Effector memory CD8-positive, alpha-beta T cell (primary cell): ENCODE measurements at places on chromosomes 6 and 20.
A peak's percentile ranks its signal among the peaks of the same experiment; 100 is the strongest.

DNA sequence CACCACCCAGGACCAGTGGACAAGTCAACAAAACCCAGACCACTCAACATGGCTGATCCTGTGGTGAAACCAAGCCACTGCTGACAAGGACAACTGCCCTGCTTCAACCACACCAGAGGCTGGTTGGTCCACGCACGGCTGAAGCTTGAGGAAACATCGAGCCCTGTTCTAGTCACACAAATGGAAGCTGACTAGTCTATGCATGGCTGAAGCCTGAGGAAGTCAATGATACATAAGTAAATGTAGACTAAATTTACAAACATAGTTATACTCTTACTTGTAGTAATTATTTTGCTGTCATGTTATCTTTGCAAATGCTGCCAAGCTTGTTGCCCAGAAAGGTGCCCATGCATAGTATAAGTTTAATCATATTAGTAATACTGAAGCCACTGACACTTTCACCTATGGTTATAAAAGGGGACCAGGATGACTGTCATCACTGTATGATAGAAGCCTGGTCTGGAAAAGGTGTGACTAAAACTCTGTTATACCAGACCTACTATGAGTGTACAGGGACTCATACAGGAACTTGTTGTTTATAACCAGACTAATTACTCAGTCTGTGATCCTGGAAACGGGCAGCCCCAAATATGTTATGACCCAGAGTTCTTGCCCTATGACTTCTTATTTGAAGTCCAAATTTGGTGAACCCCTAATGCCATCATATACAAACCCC lies 5.6 kb downstream of the IL22RA2 start:
- H3K27me3 ChIP-seq, result no peaks in the 10 kb centered on the region
- peaks cover 27% of the 10 kb centered on the region for H3K4me1 ChIP-seq
- DNase-seq, result no peak

DNA sequence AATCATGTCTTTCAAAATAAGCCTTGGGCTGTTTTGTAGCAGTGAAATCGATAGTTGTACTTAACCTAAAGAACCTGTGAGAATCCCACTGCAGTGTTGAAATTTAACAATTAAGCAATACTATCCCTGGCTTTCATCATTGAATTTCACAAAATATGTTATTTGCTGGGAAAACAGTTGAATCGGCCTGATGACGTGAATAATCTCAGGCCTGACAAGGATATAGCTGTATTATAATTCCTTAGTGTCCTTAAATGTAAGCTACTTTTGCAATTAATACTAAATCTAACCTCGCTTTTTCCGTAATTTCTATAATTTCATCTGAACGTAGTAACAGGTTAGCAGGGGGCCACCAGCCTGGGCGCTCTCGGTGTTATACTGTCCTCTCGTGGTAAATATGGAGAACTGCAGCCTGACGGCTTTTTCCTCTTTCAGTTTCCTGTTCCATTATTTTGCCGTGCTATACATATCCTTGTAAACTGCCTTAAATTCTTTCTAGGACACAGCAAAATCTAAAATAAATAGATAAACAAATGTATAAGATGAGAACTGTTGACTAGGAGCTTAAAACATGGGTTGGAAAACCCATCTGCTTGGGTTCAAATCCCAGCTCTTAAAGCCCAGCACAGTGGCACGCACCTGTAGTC lies 24.0 kb downstream of the MTFR2 start:
- H3K27ac ChIP-seq, result peak overlapping the region; percentile 81
- H3K27me3 ChIP-seq, result no peaks in the 10 kb centered on the region
- peak; percentile 68 for DNase-seq

GRCh38 chr6:56555438-56555872 lies 87.2 kb downstream of the DST start:
- no peak for DNase-seq
- no peaks in the 10 kb centered on the region for H3K4me1 ChIP-seq
- no peak overlapping the region for H3K27ac ChIP-seq
- H3K27me3 ChIP-seq, result no peaks in the 10 kb centered on the region
- no peaks in the 10 kb centered on the region for H3K36me3 ChIP-seq
- H3K4me3 ChIP-seq, result no peak overlapping the region

- H3K4me1 ChIP-seq, result no peaks in the 10 kb centered on the region
- peaks cover 26% of the 10 kb centered on the region for H3K27me3 ChIP-seq
- H3K4me3 ChIP-seq, result no peak overlapping the region
- H3K36me3 ChIP-seq, result no peaks in the 10 kb centered on the region
- no peak for DNase-seq
Observed at GRCh38 chr6:151652325-151652724, 155.2 kb upstream of the ESR1 start.

GRCh38 chr20:21901470-21902275 lies 196.2 kb downstream of the PAX1 start:
- H3K36me3 ChIP-seq, result no peaks in the 10 kb centered on the region
- H3K27ac ChIP-seq, result no peak overlapping the region
- no peak for DNase-seq
- H3K4me1 ChIP-seq, result no peaks in the 10 kb centered on the region
- no peak overlapping the region for H3K4me3 ChIP-seq

DNA sequence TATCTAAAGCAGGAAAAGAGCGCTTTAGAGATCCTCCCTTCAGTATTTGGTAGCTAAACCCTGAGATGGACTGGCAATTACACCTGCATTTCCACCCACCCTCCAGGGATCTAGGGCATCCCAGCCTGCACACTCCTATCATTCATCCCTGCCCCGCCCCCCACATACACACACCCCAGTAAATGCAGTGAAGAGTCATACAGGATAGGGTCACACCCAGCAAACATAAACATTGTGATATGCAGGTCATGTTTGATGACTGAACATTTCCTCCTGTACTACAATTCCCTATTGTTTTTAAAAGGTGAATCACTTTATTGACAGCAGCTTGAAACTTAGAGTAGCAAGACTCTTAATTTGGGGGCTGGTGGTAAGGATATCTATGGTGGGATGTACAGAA lies 112.9 kb downstream of the FOXO3 start:
- no peak for DNase-seq
- peak overlapping the region; percentile 65 for H3K27ac ChIP-seq
- peaks cover 50% of the 10 kb centered on the region for H3K4me1 ChIP-seq
- no peaks in the 10 kb centered on the region for H3K27me3 ChIP-seq
- no peak overlapping the region for H3K4me3 ChIP-seq

GRCh38 chr6:142857796-142858555 lies 87.0 kb downstream of the HIVEP2 start:
- peak overlapping the region; percentile 82 for H3K4me3 ChIP-seq
- no peaks in the 10 kb centered on the region for H3K27me3 ChIP-seq
- H3K4me1 ChIP-seq, result peaks cover 59% of the 10 kb centered on the region
- peaks cover 12% of the 10 kb centered on the region for H3K36me3 ChIP-seq
- peak overlapping the region; percentile 92 for H3K27ac ChIP-seq

DNA sequence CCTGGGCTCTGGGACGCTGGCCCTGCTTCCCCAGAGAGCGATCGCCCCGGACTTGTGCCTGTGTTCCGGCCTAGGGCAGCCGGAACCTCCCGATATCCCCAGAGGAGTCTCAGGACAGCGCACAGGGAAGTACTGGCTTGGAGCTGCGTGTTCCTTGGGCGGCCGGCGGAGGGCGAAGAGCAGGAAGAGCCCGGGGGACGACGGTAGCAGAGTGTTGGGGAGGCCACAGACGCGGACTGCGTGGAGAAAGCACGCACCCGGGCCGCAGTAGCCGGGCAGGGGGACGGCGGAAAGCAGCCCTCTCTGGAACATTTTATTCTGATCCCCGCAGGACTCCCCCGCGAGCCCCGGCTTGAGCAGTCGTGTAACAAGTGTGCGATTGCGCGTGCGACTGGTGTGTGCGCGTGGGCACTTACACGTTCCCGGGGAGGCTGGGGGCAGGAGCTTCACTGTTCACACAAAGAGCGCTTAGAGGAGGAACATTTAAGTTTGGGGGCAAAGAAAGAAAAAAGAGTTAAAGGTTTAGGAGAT lies 36.1 kb downstream of the NCR2 start:
- H3K27me3 ChIP-seq, result peaks cover 96% of the 10 kb centered on the region
- H3K4me3 ChIP-seq, result peak overlapping the region; percentile 64

DNA sequence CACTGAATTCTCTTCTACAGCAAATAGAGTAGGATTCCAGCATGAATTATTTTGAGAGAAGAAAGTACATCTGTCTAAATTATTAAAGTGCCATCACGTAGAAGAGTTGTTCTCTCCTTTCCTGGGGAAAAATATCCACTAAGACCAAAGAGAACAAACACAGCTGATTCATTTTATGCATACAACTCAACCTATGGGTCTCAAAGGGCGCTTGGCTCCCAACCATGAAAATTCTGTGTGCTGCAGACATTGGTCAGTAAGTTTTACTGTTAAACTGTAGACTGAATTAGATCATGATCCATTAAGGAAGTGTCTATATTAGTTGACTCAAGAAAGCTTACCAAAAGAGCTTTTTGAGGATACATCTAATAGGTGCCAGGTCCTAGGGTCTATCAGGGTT lies 83.5 kb downstream of the FRK start:
- H3K27ac ChIP-seq, result no peak overlapping the region
- DNase-seq, result no peak
- H3K4me1 ChIP-seq, result no peaks in the 10 kb centered on the region
- no peak overlapping the region for H3K4me3 ChIP-seq
- H3K36me3 ChIP-seq, result no peaks in the 10 kb centered on the region

DNA sequence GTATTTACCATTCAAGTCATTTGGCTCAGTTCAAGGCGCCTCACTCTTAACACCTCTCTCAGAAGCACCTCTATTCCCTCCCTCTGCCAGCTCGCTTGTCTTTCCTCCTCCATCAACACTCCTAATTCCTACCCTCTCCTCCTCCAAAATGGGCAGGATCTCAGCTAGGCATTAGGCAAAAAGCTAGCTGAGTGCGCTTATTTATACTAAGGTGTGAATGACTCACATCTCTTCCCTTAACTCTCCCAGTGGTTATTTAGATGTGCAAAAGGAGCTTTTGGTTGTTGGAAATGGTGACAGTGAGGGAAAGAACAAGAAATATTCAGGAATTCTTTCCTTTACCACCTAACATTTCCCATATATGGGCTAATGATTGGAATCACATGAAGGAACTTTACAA lies 29.1 kb downstream of the PACSIN1 start:
- H3K36me3 ChIP-seq, result no peaks in the 10 kb centered on the region
- H3K4me3 ChIP-seq, result no peak overlapping the region
- no peaks in the 10 kb centered on the region for H3K4me1 ChIP-seq
- no peak overlapping the region for H3K27ac ChIP-seq
- DNase-seq, result no peak

DNA sequence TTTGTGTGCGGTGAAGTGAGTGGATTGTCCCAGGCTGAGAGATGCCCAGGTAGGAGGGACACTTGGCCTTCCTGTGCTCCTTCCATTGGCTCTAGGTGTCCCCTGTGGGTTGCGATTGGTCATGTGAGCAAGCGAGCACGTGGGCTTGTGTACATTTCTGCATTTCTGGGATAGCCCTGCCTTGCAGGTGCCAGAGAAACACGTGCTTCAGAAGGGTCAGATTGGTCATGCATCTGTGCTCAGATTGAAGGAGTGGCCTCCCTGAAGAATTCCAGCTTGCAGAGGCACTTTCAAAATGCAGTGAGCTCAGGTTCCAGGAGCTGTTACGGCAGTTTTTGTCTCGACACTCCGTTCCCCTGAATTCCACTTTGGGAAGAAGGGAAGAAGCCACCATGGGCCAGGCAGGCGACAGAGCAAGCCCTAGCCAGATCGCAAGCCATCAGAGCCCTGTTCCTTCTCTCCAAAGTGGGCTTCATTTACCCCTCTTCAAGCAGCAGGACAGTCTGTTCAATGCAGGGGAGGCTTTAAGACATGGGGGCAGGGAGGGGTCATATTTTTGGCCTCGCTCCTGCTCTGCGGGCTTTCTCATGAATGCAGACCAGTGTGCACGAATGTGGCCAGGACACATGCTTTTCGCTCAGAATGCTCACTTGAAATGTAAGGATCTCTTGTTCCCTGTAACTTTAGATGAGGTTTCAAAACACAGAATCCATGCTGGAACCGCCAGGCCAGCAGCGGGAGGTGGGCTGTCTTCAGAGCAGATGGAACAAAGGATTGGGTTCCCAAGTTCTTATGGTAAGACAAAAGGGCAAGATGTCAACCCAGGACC lies 78.6 kb upstream of the AKAP12 start:
- DNase-seq, result no peak
- H3K4me3 ChIP-seq, result no peak overlapping the region
- H3K27me3 ChIP-seq, result peaks cover 10% of the 10 kb centered on the region

DNA sequence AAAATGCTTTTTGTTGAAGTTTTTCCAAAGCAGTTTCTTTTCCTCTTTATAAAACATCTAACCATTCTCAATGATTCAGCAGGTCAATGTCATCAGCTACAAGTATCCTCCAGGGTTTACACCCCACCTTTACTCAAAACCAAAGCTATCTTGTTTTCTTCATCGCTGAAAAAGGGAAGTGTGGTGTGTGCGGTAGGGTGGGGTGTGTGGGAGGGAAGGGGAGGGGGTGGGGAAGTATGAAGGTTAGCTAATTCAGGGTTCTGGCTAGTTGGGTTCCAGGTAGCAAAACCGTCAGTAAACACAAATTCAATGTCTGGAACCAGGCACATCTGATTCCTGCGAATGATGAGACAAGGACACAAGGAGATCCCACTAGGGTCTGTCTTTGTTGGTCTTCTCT lies 189.6 kb downstream of the GJA10 start:
- peak overlapping the region; percentile 21 for H3K4me3 ChIP-seq
- H3K27ac ChIP-seq, result no peak overlapping the region
- peaks cover 9% of the 10 kb centered on the region for H3K27me3 ChIP-seq
- H3K4me1 ChIP-seq, result peaks cover 23% of the 10 kb centered on the region
